Articular chondrocyte of knee joint (primary cell): ENCODE measurements at places on chromosomes 2 and 18. TPM values are rescaled to one million over a fixed set of nuclear protein-coding genes. Genes with fewer than 3 reads are reported as not detected.

The LIMS4 gene
- 0.76 TPM in 1 of 2 replicates, not detected in the other for total RNA-seq

The GDF7 gene
- total RNA-seq: 0.76 and 0.91 TPM in 2 replicates

The SLC66A2 gene
- total RNA-seq: 28.9 and 34.9 TPM in 2 replicates

The KCNJ3 gene
- total RNA-seq: not detected in 2 replicates

The TMEM200C gene
- under 0.01 TPM in 1 of 2 replicates, not detected in the other for total RNA-seq

The CD226 gene
- total RNA-seq: 0.32 and 0.65 TPM in 2 replicates

The LTBP1 gene
- 238 and 256 TPM in 2 replicates for total RNA-seq

The SP9 gene
- total RNA-seq: under 0.01 TPM in 1 of 2 replicates, not detected in the other

The DYNAP gene
- total RNA-seq: not detected in 2 replicates

The TMEM237 gene
- total RNA-seq: 51.2 and 52.4 TPM in 2 replicates

The RND3 gene
- total RNA-seq: 497 and 586 TPM in 2 replicates

The NEMP2 gene
- total RNA-seq: 8.5 and 10.6 TPM in 2 replicates

The PID1 gene
- 9.1 and 15.4 TPM in 2 replicates for total RNA-seq

The COL5A2 gene
- total RNA-seq: 534 and 717 TPM in 2 replicates

The UPP2 gene
- 0.11 and 0.13 TPM in 2 replicates for total RNA-seq

The SRD5A2 gene
- total RNA-seq: not detected in 2 replicates

The DES gene
- total RNA-seq: 0.76 and 1.6 TPM in 2 replicates

The MARCHF7 gene
- 137 and 171 TPM in 2 replicates for total RNA-seq

The PSME4 gene
- total RNA-seq: 126 and 136 TPM in 2 replicates

The AGXT gene
- total RNA-seq: not detected in 2 replicates

The ANKRD30B gene
- under 0.01 TPM in 1 of 2 replicates, not detected in the other for total RNA-seq

The REG3G gene
- total RNA-seq: not detected in 2 replicates

The FOSL2 gene
- 259 and 261 TPM in 2 replicates for total RNA-seq

The GMPPA gene
- 44.3 and 46.0 TPM in 2 replicates for total RNA-seq

The CFC1 gene
- not detected in 2 replicates for total RNA-seq

The ZNF396 gene
- total RNA-seq: 3.4 and 4.5 TPM in 2 replicates

The UGT1A8 gene
- total RNA-seq: not detected in 2 replicates

The VIL1 gene
- under 0.01 TPM in 2 replicates for total RNA-seq

The LCT gene
- total RNA-seq: 0.22 and 0.26 TPM in 2 replicates

The PMAIP1 gene
- total RNA-seq: 1.3 and 11.3 TPM in 2 replicates

The LMAN1 gene
- 300 and 355 TPM in 2 replicates for total RNA-seq

The THOC1 gene
- 47.1 and 56.7 TPM in 2 replicates for total RNA-seq

The STPG4 gene
- total RNA-seq: 0.32 and 0.52 TPM in 2 replicates

The GKN2 gene
- total RNA-seq: not detected in 2 replicates

The ARHGEF33 gene
- total RNA-seq: 1.2 and 1.4 TPM in 2 replicates

The CRYBA2 gene
- total RNA-seq: 0.54 TPM in 1 of 2 replicates, not detected in the other

The CROCC2 gene
- under 0.01 TPM in 2 replicates for total RNA-seq

The RGPD5 gene
- 55.9 and 61.6 TPM in 2 replicates for total RNA-seq

The FEZ2 gene
- total RNA-seq: 71.7 and 72.3 TPM in 2 replicates

The MC2R gene
- total RNA-seq: not detected in 2 replicates

The GPR17 gene
- total RNA-seq: not detected in 2 replicates

The YES1 gene
- 85.0 and 91.3 TPM in 2 replicates for total RNA-seq

The SPRED2 gene
- total RNA-seq: 14.2 and 14.8 TPM in 2 replicates

The SLC40A1 gene
- total RNA-seq: 21.6 and 25.7 TPM in 2 replicates

The DRC1 gene
- total RNA-seq: 0.39 and 0.65 TPM in 2 replicates

The FBXO15 gene
- total RNA-seq: 0.26 and 0.86 TPM in 2 replicates

The C2orf81 gene
- 1.3 and 1.7 TPM in 2 replicates for total RNA-seq
